CD4-positive, alpha-beta T cell treated with Interleukin-6 for 4 hours (primary cell): ENCODE measurements at places on chromosomes 4 and X.
A peak's percentile ranks its signal among the peaks of the same experiment; 100 is the strongest.

- DNase-seq: no peak
Measured at GRCh38 chr4:68249434-68249833, 3.9 kb upstream of the TMPRSS11B start.

- DNase-seq: no peak
Measured at GRCh38 chr4:87523307-87523706, 5.9 kb downstream of the SPARCL1 start.

- no peak for DNase-seq
Measured at GRCh38 chr4:81914623-81915022, 442.9 kb upstream of the RASGEF1B start.

DNA sequence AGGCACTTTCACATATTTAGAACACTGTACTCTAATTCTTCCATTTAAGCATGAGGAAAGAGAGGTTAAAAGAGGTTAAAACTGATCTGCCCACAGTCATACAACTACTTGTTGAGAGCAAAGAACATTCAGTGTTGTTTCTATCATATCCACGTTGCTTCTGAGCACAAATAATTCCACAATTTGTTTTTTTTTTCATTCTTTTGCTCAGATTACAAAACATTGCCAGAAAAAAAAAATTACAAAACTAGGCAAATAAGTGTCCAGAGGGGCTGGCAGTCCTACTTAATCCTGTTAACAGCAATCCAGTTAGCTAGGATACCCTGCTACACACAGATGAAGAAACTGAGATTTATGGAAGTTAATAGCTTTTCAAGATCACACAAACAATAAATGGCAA, 6.3 kb upstream of the USP53 start:
- DNase-seq: no peak

- no peak for DNase-seq
Measured at GRCh38 chr4:178937130-178937529, 1494.9 kb upstream of the AGA start.

- no peak for DNase-seq
Measured at GRCh38 chr4:57661517-57662090, 551.4 kb upstream of the IGFBP7 start.

GRCh38 chr4:58808817-58809216, 1698.6 kb upstream of the IGFBP7 start:
- DNase-seq: no peak

DNA sequence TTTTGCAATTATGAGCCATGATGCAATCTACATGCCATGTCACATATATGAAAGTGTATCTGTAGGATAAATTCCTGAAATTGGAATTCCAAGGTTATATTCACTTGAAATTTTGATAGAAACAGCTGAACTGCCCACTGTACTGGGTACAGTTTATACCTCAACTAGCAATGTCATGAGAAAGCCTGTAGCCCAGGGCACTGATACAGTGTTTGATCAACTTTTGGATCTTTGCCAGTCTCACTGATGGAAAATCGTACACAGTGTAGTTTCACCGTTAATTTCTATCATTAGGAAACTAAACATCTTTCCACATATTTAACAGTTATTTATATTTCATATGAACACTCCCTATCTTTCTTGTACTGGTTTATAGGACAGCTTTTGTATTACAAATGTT, 34.2 kb downstream of the TAPT1 start:
- no peak for DNase-seq

DNA sequence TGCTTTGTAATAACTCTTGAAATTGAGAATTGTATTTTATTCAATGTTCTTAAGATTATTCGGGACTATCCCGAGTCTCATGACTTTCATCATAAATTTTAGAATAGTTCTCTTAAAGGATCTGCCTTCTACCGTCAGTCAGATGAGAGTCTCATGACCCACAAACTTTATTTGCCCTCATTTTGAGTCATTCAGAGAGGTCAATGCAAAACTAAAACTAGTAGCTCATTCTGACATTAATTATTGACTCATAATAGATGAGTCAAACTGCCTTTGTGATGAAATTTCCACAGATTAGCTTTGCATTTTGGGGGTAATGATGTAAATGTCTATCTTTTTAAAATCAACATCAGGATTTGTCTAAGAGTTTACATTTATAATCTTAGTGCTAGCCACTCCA, 1527.3 kb downstream of the TECRL start:
- no peak for DNase-seq

- DNase-seq: no peak
Measured at GRCh38 chrX:43741843-43742573, 85.9 kb downstream of the MAOA start.

DNA sequence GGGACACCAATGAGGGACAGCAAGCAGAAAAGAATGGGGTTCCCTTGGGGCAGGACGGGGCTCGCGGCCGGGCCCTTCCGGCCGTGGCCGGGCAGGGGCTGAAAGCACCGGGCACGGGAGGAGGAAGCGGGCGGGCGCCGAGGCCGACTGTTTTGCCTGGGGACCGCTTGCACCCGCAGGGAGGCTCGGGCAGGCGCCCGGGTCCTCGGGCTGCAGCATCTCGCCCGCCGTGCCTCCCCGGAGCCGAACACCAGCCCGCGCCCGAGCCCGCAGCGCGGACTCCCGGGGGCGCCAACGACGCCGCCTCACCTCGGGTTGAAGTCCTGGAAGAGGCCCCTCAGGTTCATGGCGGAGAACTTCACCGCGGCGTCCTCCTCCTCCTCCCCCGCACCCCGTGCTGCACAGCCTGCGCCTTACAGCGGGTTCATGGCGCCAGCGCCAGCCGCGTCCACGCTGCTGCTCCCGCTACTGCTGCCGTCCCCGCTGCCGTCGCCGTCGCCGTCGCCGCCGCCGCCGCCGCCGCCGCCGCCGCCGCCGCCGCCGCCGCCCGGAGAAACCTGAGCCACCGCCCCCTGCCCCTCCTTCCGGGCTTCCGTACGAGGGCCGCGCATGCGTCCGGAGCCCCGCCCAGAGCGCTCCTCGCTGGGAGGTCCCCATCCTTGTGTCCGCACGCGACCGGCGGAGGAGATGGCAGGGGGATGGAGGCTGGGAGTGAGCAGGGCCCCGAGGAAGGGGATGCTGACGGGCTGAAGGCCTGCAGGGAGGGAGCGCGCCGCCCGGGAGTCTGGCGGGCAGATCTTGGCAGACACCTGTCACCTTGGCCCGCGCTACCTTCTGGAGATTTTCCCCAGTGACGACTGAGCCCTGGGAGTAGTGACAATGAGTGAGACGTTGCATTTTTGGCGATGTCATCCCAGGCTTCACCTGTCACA, at the start of gene TMEM185A:
TSS of gene TMEM185A (minus strand) at position 559 of the 932 bp plus-strand sequence. CDS start at position 347, 212 bp downstream.
- DNase-seq: peak; percentile 80

- DNase-seq: no peak
Measured at GRCh38 chrX:32894679-32895078, 316.7 kb downstream of the DMD start.

DNA sequence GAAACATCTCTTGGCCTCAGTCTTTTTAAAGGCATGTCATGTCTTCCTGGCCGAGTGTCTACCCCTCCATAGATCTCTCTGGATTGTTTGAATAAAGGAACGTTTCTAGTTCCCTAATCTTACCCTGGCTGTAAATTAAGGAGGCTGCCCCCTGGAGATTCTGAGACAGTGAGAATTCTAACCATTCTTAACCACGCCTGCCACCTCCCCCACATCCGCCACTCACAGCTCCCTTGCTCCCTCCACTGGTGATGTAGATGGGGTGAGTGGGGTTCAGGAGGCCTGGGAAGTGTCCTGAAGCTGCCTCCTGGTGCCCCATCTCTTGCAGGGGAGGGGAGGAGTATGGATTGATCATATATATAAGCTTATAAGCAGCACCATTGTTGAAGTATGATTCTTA, 48.0 kb upstream of the TRIM2 start:
- DNase-seq: peak; percentile 63

DNA sequence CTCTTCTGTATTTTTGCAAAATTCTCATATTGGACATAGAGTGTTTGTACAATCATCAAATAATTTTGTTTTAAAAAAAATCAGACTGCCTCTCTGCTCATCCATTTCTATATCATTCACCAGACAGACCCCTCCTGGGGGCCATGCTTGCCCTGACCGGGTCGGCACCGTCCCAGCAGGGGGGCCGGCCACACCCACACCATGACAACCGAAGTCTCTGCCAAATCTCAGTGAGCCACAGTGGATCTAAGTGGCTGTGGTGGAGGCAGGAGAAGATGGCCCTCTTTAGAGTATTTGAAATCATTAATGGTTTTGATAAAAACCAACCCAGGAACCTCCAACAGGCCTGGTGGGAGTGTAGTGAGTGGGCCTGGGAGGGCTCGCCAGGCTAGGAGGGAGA, 66.9 kb upstream of the ADRA2C start:
- DNase-seq: no peak

- no peak for DNase-seq
Measured at GRCh38 chr4:26475716-26476115, 14.6 kb downstream of the CCKAR start.

DNA sequence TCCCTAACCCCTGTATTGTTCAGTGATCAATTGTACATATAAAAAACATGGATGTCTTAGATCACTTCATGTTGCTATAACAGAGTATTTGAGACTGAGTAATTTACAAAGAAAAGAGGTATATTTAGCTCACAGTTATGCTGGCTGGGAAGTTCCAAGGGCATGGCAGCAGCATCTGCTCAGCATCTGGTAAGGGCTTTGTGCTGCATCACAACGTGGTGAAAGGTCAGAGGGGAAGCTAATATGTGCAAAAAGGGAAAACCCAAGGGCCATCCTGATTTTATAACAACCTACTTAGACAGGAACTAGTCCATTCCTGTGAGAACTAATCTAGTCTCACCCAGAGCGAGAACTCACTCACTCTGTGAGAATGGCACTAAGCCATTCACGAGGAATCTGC, 128.2 kb upstream of the OTUD4 start:
- no peak for DNase-seq

GRCh38 chrX:15915959-15916703, 61.5 kb upstream of the AP1S2 start:
- DNase-seq: no peak

DNA sequence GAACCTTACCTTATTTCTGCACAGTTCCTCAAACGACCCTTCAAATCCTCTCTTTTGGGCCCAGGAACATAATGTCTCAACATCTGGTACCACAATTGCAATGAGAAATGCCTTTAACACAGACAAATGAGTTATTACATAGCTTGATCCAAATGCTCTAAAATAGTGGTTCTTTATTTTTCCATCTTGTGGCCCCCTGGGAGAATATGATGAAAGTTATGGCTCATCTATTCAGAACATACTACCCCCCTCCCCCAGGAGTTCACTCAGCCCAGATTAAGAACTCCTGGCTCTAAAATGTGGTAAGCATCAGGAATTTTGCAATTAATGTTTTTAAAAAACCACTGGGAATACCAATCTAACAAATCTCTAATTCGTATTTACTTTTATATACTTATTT, 23.9 kb upstream of the CENPU start:
- DNase-seq: no peak

GRCh38 chr4:6191448-6192130, 8.8 kb downstream of the JAKMIP1 start:
- no peak for DNase-seq
